ENCODE measurements at places on chromosomes 3 and 15.

DNA sequence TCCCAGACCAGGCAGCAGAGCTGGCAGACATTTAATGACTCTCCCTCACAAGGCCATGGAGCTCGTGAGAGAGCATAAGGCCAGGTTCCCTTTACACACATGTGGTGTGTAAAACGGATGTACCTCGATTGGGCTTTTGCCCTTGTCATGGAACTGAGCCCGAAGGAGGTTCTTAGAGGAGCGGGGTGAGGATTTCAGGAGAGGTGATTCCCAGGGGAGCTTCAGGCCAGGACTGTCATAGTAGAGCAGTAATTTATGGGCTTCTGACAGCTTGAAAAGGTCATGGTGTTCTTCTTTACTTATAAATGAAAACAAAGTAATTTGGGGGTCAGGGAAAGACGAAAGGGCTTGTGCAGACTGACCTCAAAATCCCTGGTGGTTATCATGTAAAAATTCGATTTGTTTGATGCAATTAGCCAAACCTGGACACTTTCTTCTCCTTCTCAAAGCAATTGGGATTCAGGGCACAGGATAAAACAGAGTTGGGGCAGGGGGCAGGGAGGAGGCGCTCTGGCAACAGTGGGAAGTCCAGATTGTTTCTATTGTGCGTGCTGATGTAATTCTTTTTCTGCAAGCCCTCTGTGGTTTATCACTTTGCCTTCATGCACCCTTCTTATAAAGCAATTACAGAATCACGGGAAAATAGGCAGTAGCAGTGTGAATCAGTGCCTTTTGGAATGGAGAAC is 51.0 kb downstream of the CACNA1D start:
- no peak for DNase-seq

DNA sequence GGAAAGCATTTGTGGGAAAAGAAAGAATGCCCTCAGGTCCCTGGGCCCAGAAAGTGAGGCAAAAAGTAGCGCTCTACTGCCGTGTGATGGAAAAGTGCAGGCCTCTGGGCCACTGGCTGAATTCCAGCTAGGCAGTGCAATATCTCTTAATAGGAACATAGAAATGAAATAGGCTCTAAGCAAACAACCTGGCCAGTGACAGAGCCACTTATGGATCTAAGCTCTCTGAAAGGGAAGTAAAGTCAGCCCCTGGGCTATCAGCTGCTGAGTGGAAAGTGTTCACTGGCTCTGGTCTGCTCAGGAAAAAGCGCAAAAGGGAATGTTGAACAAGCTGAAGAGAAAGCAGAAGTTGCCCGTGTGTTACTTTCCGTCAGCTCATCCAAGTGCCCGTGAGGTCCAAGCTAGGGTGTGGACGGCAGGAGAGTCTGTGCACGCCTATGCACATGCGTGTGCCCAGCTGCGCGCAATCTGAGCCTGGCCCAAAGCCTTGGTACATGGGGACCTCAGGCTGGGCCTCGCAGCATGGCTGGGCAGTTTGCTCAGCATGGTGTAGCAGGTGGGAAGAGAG is 74.0 kb upstream of the RAD18 start:
- DNase-seq: no peak

DNA sequence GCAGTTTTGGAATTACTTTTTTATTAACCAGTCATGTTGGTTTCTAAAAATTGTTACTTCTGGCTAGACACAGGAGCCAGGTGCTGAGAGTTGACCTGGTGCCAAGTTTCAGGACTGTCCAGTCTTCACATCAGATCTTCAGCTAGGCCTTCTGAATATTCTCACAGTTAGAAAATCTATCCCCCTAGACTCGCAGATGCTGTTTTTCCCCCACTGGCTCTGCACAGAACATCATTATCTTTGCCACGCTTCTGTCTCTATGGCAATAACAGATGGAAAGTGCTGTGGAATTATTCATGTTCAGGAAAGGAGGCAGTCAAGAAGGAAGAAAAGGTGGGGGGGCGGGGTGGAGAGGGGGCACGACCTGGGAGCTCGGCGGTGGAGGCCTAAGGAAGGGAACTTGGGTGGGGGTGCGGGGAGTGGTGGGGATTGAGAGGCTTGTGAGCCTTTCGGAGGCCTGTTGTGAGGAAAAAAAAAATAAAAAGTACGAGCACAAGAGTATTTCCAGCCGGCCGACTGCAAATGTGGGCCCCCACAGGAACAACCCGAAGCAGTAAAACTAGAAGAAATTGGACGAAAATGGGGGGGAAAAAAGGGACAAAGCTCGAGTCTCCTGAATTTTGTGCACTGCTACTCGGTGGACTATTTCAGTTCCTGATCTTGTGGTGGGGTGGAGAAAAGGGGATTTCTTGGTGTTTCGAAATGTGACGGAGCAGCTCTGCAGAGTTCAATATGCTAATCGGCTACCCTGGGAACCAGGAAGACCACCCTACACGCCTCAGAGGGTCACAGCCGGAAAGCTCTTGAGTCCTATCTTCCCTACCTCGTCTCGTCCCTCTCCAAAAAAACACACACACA is 1.5 kb upstream of the SKIL start:
- DNase-seq: peak; percentile 49

DNA sequence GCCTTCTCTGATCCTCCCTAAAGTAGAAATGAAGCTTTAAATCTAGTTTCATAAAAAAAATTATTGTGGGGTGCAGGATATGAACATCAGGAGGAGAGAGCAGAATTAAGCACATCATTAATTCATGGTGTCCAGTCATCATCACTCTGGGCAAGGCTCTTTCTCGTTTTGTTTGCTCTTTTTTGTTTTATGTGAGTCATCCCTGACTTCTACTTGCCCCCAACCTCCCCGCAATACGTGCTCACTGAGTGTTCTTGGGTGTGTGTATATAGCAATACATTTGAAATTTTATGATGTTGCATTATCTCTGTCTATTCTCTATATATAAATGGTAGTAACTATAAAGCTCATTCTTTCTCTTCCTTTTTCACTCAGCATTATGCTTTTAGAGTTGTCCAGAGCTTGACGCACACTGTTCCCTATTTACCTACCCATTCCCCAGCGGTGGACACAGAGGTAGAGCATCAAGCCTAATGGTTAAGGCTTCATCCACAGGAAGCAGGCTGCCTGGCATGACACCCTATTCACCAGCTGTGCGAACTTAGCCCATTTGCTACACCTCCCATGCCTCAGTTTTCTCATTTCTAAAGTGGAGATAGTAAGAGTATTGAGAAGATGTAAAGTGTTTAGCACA is 72.3 kb downstream of the CD200R1L start:
- DNase-seq: no peak

DNA sequence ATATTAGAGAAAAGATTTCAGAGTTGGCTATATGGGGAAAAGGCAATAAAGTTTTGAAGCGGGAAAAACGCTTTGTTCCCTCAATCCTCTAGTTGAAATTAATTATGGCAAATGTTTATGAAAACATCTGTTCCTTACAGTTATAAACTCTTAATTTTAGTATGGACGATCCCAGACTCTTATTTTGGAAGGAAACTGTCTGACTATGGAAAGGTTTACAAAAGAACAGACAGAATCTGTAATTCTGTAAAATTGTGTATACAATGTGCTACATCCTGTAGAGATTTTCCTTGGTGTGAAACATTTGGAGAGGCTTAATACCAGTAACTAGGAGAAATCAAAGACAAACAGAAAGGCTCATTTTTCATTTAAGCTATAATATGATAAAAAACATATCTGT is 311.8 kb downstream of the TBC1D5 start:
- no peak for DNase-seq

- no peak for DNase-seq
These were observed 222.0 kb upstream of the GAP43 start for GRCh38 chr3:115401298-115401697.

GRCh38 chr15:33430577-33430976 is 119.8 kb downstream of the RYR3 start:
- no peak for DNase-seq

- DNase-seq: no peak
These were observed 38.6 kb downstream of the ATP1B3 start for GRCh38 chr3:141915016-141915415.

- DNase-seq: no peak
These were observed 46.7 kb downstream of the ALCAM start for GRCh38 chr3:105413343-105413887.

GRCh38 chr15:81400640-81401236 is 26.7 kb upstream of the TMC3 start:
- no peak for DNase-seq

- no peak for DNase-seq
These were observed 13.0 kb downstream of the EFCC1 start for GRCh38 chr3:129014148-129014547.

DNA sequence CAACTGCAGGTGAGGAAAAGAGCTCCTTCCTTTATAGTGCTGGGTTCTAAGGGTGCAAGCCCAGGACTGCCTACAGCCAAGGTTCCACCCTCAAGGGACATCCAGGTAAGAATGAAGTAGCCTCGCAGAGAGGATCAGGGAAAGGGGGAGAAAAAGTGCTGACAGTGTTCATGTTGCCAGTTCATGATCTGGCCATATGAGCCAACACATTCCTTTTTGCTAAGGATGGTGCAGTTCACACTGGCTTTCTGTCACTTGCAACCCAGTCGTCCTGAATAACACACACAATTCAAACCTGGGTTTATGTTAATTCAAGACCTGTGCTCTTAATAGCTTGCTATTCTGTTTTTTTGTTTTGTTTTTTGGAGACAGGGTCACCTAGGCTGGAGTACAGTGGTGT is 9.0 kb downstream of the CLN6 start:
- DNase-seq: no peak

- no peak for DNase-seq
These were observed 86.1 kb downstream of the RTP4 start for GRCh38 chr3:187454085-187454815.

DNA sequence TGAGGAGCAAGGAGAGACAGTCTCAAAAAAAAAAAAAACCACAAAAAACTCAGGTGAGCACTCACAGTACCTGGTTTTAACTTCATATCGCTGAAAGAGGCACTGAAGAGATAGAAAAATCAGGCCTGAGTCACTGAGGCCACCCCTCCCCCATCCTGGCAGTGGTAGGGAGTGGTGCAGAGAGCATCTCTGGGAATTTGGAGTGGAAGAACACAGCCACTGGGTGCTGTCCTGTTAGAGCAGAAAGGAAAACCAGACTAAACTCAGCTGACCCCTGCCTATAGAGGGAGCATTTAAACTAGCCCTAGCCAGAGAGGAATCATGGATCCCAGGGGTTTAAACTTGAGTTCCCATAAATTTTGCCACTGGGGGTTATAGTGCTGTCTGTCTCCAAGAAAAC is 22.2 kb upstream of the DNAJC13 start:
- no peak for DNase-seq

DNA sequence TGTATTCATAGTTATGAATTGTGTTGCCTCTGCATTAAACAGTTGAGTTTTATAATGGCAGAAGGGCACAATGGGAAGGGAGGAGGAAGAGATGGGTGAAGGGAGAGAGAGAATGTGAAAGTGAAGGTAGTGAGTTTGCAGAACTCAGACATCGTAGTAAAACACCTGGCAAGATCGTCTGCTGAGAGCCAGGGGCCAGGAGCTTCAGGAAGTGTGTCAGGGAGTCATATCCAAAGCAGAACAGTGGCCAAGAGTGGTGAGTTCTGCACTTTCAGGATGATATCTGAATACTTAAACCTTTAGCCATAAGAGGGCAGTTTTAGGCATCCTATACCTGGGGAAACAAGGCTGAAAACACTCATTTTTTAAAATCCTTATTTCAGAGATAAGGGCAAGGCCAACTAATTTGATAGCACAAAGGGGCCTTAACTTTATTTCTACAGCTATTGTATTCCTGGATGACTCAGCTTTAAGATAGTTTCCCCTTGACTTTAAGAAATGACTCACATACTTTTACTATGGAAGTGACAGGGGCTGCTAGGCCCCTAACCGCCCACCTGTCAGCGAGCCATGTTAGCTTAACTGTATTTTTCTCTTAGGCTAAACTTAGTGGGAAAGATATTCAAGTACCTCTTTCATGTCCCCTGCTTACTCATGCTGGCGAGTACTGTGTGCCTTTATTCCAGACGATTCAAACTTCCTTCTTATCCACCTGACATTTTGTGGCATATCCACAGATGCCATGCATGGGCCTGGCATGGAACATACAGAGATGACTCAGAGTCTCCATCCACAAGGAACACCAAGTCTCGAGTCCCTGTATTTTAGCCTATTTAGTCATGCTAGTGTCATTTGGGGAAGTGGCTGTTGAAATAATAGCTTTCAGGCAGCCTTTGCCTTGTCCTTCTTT is 53.9 kb downstream of the RLBP1 start:
- DNase-seq: no peak

DNA sequence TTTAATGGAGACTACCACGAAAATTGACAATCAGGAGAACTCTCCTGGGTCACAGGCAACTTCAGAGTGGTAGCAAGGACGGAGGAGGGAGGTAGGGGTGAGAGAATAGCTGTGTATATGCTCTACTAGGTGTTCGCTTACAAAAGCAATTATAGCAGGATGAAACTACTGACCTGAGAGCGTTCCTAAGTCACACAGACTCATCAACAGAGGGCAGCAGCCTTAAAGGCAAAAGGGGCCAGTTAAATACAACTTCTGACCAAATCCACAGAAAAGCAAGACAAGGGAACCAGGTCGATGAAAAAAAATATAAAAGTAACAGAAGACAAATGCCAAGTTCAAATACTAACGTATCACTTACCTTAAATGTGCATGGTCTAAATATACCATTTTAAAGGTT is 894.6 kb downstream of the PLOD2 start:
- DNase-seq: no peak

DNA sequence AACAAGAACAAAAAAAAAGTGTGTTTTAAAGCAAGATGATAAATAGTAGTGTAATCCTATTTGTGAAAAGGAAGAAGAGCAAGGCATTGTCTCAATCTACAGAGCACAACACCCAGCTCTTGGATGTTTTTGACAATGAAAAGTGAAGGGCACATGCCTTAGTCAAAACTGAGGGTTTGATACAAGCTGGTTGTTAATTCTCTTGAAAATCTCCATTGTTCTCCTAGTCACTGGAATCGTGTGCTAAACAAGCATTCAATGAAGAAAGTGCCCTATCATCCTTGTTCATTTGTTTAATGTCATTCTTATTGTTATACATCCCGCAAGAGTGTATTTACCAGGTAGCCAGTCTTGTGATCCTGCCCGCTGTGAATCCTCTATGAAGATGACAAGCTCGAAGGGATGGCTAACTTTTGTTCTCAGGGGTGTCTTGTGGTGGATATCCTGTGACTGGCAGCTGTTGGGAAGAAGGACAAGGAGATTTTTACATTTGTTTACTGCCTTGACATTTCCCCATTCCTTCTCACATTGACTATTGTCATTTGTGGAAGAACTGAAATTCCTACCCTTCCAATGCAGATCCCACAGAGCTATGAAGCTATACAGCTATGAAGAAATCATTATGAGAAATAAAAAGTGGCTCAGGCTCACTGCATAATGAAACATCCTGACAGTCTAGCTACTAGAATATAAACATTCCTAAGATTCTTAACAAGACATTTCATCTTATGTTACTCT is 175.9 kb downstream of the VGLL3 start:
- DNase-seq: no peak

GRCh38 chr3:23991683-23992628 is 46.9 kb downstream of the NR1D2 start:
- DNase-seq: no peak

- DNase-seq: no peak
These were observed 1144.2 kb downstream of the ROBO2 start for GRCh38 chr3:78183906-78184599.
